ENCODE measurements at places on chromosomes 5 and 9. TPM values are rescaled to one million over a fixed set of nuclear protein-coding genes. Genes with fewer than 3 reads are reported as not detected.

DNA sequence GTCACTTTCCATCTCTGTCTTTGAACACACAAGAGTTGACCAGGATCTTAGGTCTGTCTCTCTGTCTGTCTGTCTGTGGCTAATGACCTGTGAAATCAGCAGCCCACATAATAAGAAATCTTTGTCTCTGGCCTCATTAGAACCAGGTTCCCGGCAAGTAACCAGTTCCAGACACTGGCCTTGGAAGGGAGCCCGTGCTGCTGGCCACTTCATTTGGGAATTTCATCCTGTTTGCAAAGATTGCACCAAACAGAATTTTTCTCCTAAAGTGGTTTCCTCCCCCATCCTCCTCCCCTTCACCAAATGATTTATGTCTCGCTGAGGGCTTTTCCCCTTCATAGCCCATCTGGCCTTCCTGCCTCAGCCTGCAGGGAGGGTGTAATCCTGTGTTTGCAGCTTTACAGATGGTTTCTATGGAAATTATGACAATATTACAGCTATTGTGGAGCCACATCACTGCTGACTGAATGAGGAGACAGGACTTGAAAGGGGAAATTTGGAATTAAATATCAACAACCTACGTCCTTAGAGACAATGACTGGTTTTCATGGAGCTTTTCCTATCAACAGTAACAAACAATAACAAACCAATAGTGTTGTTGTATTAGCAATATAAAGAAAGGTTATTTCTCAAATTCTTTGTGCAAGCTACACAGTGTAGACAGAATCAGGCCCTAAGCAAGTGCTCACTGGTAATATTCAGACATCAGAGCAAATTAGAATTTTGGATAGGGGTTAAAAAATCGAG lies 25.7 kb downstream of the DPYSL3 start:
- no peak for DNase-seq

OR13C9 gene
- not detected for total RNA-seq

GRCh38 chr5:88979244-88979643 lies 96.3 kb upstream of the MEF2C start:
- no peak for DNase-seq

DNA sequence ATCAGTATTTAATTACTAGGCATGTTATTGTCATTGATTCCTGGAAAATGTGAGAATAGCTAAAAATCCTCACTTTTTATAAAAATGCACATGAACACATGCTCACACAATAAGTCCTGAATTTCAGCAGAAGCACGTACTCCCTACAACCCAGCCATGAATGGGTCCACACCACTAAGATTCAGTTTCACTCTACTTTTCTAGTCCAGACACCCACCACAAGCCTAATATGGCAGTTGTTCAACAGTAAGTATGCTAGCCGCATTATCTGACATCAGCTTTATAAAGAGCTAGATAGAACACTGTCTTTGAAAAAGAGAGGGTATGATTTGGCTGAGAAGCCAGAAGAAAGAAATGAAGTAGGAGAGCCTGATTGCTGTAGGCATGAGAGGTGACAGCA lies 639.3 kb downstream of the BRINP1 start:
- no peak for DNase-seq

CD274 gene
- 1.0 TPM for total RNA-seq

DNA sequence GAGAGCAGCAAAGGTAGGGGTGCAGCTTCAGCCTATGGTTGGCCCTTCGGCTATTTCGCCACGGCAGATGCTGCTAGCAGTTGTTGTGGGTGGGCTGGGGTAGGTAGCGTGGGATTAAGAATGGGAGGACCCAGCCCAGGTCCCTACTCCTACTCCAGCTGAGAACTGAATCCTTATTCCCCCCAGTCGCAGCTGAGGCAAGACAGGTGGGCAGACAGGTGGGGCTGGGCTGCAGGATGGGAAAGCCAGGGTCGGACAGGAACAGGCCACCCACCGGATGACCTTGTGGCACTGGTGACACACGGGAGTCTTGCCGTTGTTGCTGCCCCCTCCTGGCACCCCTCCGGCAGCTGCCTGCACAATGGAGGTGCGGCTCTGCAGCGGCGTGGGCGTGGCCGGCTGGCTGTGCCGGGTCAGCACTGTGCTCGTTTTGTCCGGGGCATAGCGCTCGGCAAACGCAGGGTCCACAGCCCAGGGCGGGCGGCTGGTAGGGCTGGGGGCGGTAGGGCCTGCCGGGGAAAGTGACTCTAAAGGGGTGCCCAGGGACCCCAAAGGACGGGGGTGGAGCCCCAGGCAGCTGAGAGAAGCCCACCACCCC lies 8.2 kb downstream of the PDLIM7 start:
- peak; percentile 80 for DNase-seq

DNA sequence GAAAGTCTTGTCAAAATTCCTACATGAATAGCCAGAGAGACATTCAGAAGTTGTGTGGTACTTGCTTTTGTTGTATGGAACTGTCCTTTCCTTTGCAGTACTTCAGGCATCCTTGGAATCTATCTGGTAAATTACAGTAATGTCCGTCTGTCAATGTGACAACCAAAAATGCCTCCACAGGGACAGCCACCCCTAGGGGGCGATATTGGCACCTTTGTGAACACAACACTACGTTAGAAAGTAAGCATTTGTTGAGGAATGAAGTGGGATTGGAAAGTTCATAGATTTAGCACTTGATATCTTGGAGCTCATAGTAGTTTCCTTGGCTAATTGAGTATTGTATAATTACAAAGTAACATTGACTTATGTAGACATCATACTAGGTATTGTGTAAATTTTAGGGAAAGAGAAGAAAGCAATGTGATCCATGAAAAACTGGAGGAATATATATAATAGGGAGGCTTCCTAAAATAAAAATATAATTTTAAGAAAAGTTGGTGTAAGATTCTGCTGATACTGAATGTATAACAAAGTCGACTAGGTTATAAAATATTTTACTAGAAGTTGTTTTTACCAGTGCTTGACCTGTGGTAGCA lies 32.7 kb downstream of the TMEFF1 start:
- DNase-seq: peak; percentile 94

GRCh38 chr5:175378444-175379028 lies 65.4 kb downstream of the DRD1 start:
- no peak for DNase-seq

GRCh38 chr9:89358985-89359384 lies 40.7 kb downstream of the SECISBP2 start:
- no peak for DNase-seq

DNA sequence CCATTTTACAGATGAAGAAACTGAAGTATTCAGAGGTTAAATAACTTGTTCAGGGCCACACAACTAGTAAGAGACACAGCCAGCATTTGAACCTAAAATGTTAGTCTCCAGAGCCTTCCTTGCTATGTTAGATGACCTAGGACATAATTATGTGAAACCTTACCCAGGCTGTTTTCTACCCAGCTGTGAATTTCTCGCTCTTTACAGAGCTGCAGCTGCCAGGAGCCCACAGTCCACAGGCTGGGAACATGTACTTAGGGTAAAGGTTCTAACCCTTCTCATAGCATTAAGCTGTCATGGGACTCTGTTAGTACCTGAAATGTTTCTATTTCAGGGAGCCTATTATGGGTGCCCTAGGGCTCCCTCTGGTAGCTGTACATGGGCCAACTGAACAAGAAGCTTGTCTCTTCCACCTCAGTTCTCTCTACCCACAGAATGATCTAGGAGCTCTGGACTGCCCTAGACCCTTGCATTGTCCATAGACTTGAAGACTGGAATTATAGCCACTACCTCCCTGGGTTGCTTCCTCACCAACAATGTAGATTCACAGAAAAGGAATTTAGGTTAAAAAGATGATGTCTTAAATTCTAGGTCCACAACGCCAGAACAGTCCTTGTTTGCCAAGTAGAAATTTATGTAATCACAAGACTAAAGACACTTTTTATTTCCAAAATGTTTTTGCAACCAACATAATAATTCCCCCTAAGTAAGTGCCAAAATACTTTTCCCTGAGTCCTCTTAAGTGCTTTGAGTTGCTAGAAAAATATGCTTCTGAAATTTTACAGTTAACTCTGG lies 262.9 kb downstream of the PIK3R1 start:
- no peak for DNase-seq

- no peak for DNase-seq
These were observed 768.1 kb upstream of the GRAMD2B start for GRCh38 chr5:125655156-125655555.

FANCC gene
- 12.7 TPM for total RNA-seq

DNA sequence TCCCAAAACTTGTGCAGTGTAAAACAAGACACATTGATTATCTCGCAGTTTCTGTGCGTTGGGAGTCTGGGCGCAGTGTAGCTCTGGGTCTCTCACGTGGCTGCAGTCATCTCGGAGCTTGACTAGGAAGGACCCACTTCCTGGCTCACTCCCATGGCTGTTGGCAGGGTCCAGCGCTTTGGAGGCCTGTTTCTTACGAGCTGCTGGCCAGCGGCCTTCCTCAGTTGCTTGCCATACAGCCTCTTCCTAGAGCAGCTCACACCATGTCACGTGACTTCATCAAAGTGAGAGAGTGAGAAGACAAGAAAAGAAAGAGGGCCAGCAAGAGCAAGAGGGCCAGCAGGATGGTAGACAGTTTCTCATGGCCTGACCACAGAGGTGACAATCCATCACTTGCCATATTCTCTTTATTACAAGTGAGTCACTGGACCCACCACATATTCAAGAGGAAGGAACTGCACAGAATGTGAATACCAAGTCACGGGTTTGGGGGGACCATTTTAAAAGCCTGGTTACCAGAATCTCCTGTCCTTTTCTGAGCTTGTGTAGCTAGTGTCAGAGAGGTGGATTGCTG lies 36.2 kb downstream of the MCCC2 start:
- no peak for DNase-seq

TTC1 gene
- 60.5 TPM for total RNA-seq

HRH2 gene
- 3.4 TPM for total RNA-seq

- no peak for DNase-seq
These were observed 245.5 kb downstream of the AUH start for GRCh38 chr9:91116211-91116610.

TEX48 gene
- not detected for total RNA-seq

DNA sequence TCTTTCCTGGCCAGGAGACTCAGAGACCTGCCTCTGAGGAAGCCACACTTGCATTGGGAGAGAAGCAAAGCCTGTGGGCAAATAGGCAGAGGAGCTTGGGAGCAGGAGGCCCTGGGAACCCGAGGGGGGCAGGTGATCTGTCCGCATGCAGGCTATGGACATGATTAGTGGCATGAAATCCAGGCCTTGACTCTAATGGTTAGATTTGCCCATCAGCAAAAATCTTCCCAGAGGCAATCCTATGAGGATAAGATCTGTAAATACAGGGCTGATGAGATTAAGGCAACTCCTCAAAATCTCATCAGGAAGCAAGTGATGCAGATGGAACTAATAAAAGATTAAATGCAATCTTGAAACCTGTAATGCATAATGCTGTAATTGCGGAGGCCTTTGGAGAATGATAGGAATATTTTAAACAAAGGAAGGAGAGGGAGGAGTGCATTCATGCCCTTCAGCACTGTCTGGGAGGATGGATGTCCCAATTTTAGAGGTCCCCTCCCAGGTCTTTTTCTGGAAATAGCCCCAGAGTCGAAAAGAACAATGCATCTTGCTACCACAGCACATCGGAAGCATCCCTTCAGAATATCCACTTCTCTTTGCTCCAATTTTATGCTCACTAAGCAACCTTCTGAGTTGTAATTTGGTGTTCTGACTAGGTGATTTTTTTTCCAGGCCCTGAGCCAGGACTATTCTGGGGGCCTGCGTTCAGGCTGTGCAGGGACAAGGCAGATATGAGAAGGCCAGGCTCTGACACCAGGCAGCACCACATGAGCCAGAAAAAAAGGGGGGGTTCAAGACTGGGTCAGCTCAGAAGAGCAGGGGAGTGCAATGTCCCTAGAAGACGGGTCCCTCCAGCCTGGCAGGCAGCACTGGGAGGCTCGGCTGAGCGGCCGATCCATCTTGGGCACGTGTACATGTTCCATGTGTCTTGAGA lies 66.5 kb downstream of the MED10 start:
- no peak for DNase-seq

GCNT4 gene
- 1.1 TPM for total RNA-seq

DNA sequence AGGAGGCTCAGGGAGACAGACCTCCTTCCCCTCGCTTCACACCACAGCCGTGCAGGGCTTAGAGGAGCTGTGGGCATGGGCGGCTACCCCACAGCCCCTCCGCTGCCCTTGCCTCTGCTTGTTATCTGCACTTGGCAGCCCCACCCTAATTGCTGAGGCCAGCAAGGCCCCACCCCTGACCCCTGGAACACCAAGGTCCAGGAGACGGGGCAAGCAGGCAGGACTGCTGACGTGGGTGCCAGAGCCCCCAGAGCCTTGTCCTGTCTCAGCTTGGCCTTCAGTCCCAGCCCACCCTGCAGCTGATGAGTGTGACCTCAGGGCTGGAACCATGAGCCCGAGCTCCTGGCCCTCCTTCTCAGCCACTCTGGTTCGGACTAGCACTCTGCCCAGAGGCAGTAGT lies 29.1 kb upstream of the NEURL1B start:
- no peak for DNase-seq

DNA sequence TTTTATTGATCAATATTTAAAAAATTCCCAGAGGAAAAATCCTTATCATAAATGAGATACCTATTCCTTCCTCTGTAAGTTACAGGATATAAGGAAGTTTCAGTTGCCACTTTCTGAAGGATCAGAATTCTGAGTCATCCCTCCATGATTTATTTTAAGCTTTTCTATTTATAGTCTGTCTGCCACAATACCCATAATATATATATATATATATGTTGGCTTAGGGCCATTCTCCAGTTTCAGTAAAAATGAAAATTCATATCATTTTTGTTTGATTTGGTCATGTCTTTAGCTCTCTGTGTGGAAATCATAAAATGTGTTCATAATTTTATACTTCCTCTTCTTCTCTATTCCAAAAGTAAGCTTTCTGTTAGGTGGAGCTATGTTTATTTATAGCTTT lies 215.8 kb upstream of the CYLC2 start:
- DNase-seq: no peak

FAM153A gene
- total RNA-seq: not detected

DNA sequence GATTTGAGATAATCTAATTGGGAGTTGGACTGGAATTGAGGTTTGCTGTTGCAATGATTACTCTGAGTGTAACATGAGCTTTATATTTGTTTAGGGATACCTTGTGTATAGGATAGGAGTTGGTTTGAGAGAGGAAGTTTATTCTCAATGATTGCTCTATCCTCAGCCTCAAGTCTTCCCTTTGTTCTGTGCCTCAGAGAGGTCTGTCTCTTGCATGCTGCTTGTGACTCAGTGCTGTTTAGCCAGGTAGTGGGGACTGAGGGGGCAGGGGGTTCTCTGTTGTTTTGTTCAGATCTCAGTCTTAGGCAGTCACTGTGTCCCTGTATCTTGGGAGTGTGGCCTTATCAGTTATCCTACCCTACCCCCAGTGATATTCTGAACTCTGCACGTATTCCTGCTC lies 192.1 kb downstream of the SPATA31D1 start:
- no peak for DNase-seq

DNA sequence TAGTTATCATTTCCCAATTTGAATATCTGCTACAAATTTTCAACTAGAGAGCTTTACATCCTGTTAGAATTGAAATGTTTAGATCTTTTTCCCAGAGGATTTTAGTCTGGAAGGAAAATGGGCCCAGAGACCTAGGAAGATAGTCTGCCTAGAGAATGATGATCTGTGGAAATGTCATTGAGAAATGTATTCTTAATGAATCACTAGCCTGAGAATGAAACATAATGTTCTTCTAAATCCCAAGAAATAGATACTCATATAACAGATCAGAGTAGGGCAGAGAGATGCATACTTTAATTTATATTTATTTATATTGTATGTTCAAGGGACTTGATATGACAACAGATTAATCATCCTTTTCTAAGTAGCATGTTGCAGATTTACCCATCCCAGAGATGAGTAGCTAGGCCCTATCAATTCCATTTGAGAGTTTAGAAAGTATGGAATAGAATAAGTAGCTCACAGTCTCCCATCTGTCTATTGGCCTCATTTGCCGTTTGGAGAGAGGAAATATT lies 25.1 kb upstream of the SLC44A1 start:
- DNase-seq: no peak

TSSK1B gene
- not detected for total RNA-seq

CAPSL gene
- not detected for total RNA-seq

FREM1 gene
- total RNA-seq: 8.4 TPM

All from endodermal cell (in vitro differentiated cells).